Lung (tissue), 17 donors: ENCODE measurements at places on chromosomes 4 and X. TPM values are rescaled to one million over a fixed set of nuclear protein-coding genes. Genes with fewer than 3 reads are reported as not detected.

GRCh38 chr4:74545448-74545847 lies 100.5 kb downstream of the AREG start:
- DNase-seq = peak; percentile 44

The GIMD1 gene
- polyA plus RNA-seq = not detected

The MAGEA2B gene
- not detected for polyA plus RNA-seq

DNA sequence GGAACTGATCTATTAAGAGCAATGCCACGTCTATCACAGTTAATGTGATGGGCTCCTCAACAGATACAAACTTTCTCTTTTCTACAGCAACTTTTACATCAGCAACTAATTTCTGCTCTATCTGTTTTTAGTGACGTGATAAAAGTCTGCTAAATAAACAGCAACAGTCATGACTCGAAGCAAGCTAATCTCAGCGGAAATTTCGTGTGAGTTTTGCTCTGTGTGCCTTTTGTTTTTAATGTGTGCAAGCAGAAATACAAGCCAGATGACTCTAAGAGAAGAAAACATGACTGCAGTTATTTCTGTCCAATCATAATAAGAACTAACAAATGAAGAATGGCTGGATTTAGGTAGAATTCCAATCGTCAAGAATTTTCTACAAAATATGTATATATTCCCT lies 214.3 kb downstream of the LDB2 start:
- no peak for DNase-seq

DNA sequence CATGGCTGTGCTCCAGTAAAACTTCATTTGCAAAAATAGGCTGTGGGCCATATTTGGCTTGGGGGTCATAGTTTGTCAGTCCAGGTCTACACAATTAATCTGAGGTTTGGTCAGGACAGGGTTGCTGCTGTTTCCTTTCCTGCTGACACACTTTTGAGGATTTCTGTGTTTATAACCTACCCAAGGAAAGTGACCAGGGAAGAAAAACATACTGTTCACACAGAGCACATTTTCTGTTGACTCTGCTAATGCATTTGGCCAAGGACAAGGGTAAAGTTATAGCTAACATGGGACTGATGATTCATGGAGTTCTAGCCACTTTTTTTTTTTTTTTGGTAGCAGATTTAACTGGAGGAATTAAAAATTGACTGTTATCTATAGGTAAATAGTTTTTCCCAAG lies 43.9 kb upstream of the GEMIN8 start:
- DNase-seq = peak; percentile 63

GRCh38 chr4:122978109-122978508 lies 55.7 kb upstream of the NUDT6 start:
- no peak for DNase-seq

The PRDM5 gene
- polyA plus RNA-seq = 3.0 TPM

GRCh38 chr4:153159016-153159415 lies 45.2 kb upstream of the TRIM2 start:
- no peak for DNase-seq

GRCh38 chr4:147833741-147834140 lies 101.9 kb downstream of the ARHGAP10 start:
- DNase-seq = no peak

- no peak for DNase-seq
Measured at GRCh38 chrX:150984169-150984824, 1.2 kb downstream of the HMGB3 start.

The GLOD5 gene
- polyA plus RNA-seq = 1.7 TPM

The LAGE3 gene
- 32.0 TPM for polyA plus RNA-seq

- DNase-seq = no peak
Measured at GRCh38 chrX:111052478-111052877, 43.5 kb upstream of the PAK3 start.

The ABCG2 gene
- 1.0 TPM for polyA plus RNA-seq

GRCh38 chr4:30717208-30718020 lies 2.8 kb upstream of the PCDH7 start:
- peak; percentile 92 for DNase-seq

GRCh38 chr4:96599752-96600151 lies 759.9 kb downstream of the PDHA2 start:
- DNase-seq = no peak

The NHS gene
- 0.93 TPM for polyA plus RNA-seq

- no peak for DNase-seq
Measured at GRCh38 chrX:52865343-52865998, 2.4 kb downstream of the XAGE3 start.

The MAP7D2 gene
- 0.75 TPM for polyA plus RNA-seq

DNA sequence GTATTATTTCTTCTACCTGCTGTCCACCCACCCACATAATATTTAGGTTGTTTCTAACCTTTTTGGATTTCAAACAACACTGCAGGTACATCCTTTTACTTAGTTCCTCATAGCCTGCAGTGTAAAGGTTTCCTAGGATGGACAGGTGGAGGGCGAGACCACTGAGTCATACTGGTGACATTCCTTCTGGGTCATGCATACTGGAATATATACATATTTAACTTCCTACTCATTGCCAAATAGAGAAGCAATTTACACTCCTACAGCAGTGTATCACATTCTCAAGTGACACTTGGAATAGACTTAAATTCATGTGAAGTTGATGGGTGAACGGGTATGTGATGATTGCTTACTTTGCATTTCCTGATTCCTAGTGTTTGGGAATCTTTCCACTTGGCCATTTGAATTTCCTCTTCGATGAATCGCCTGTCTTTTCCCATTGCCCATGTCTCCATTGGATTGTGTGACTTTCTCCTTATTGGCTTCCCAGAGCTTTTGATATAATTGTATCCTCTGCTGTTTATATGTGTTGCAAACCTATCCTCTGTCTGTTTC lies 8.2 kb upstream of the PPP2R2C start:
- DNase-seq = no peak

- DNase-seq = no peak
Measured at GRCh38 chrX:48541140-48541814, 1.8 kb downstream of the TBC1D25 start.
